ENCODE measurements at places on chromosomes 16 and 17.

DNA sequence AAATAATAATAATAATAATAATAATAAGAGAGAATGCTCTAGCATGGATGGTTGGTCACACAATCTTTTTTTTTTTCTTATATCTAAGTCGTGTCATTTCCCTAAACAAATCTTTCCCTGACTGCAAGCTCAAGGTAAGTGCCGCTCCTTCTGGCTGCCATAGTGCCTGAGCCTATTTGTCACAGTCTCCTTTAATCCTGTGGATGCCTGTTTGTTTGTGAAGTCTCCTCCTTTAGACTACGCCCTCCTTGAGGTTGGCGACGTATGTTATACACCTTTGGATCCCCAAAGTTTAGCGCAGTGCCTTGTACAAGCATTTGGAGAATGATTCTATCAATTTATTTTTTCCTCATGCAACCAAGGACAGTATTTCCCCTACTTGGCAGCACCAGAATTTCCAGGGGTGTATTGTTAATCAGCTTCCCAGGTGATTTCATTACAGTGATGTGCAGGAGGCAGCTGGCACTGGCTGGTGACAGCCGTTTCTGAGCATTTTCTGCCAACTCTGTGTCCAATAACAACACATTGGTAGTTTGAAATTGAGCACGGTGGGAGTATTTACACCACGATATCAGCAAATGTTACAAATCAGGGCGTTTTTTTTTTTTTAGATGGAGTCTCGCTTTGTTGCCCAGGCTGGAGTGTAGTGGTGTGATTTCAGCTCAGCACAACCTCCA lies 26.6 kb downstream of the TMEM238L start:
- no peak for DNase-seq

GRCh38 chr17:14211801-14212200 lies 24.9 kb downstream of the CDRT15 start:
- DNase-seq = no peak

DNA sequence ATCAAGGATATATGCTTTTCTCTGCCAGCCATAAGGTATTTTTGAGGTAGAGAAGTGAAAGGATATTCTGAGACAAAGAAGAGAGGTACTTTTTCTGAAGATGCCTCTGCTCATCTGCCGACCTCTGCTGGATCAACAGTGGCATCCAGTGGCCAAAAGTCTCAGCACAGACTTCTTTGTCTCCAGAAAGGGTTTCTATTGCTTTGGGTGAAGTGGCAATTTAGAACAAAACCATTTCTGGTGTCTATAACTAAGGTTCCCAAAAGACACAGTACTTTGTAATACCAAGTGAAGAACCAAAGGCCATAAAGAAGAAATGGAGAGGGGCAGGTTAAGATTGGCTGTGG lies 155.2 kb upstream of the C17orf78 start:
- DNase-seq = no peak

DNA sequence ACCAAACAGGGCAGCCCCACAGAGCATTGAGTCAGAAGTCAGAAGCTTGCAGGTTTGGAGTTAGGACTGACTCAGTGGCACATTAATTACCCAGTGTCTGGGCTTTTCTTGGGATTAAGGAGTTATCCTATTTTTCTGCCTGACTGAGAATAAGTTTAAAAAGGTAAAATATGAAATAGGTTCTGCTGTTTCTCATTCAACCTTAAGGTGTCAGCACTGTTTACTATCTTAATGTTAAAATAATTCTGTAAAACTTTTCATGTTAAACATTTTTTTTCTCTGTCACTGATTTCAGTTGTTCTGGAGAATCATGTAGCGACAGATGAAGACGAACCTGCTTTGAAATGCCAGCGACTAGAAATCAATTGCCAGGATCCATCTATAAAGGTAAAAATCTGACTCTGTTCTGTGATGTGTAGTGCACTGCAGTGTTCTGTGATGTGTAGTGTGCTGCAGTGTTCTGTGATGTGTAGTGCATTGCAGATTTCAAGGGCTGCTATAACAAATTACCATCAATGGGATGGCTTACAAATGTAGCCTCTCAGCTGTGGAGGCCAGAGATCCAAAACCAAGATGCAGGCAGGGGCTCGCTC lies 128.0 kb downstream of the LAT start:
- no peak for DNase-seq

DNA sequence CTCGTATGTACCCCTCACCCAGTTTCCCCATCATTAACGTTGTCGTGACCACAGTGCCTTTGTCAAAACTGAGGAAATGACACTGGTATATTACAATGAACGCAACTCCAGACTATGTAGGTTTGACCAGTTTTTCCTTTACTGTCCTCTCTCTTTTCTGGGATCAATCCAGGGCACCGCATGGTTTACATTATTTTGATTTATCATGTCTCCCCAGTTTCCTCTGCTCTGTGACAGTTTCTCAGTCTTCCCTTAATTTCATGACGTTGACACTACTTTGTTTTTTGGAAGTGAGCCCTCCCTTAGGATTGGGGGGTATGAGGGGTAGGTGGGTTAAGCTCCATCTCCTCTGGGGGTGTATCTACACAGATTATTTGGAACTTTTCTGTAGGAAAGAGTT lies 76.1 kb upstream of the LGALS9 start:
- no peak for DNase-seq

- DNase-seq = no peak
These were observed 112.6 kb upstream of the LHX1 start for GRCh38 chr17:36824678-36825101.

Measured in stimulated activated CD8-positive, alpha-beta memory T cell treated with anti-CD3 and anti-CD28 coated beads, Interleukin-15, amount 100 ng/mL, for 4 hours (primary cell).